Right lobe of liver (tissue), 6 donors: ENCODE measurements at places on chromosomes 3 and 15.

- DNase-seq = no peak
Measured at GRCh38 chr15:74826364-74826819, at the start of gene CPLX3. Gene CPLX3 (plus strand): TSS chr15:74826627. CDS start chr15:74826704, 77 bp downstream.

DNA sequence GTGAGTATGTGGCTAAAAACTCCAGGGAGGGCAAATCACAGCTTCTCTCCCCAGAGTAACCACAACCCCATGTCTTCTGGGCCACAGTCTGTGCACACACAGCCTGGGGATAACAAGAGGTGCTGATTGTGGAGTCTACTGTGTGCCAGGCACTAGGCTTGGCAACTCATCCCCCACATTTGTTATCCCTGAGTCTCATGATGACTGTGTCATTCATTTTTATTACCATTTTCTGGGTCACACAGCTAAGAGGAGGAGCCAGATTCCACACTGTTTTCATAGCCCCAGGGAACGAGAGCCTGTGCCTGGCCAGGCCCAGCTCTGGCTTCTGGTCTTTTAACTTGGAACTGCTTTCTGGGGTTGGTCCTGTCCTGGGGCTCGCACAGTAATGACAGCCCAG is 34.5 kb downstream of the ESYT3 start:
- no peak for DNase-seq

GRCh38 chr3:16801698-16802097 is 83.1 kb upstream of the PLCL2 start:
- no peak for DNase-seq

DNA sequence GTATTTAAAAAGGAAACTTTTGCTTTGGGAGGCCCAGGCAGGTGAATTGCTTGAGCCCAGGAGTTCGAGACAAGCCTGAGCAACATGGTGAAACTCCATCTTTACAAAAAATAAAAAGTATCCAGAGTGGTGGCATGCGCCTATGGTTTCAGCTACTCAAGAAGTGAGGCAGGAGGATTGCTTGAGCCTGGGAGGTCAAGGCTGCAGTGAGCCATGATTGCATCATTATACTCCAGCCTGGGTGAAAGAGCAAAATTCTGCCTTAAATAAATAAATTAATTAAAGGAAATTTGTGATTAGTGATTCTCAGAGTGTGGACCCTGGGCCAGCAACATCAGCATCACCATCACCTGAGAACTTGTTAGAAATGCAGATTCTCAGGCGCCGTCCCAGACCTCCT is 9.9 kb upstream of the COMMD4 start:
- no peak for DNase-seq

DNA sequence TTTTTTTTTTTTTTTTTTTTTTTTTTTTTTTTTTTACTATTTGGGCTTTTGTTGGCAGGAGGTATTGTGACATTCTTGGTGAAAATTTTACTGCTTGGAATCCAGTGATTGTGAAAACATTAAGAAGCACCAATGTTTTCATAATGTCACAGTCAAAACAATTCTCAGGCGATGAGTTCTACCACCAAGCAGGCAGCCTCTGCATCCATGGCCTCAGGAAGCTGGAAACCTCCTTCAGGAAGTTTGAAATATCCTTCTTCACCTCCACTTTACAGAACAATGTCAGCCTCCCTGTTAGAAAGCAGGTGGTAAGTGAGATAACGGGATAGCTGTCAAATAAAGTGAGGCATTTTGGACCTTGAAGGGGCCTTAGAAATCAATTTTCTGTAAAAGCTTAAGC is 98.3 kb downstream of the MEX3B start:
- no peak for DNase-seq
